Natural killer cell treated with Interleukin-12 subunit alpha and Interleukin-12 subunit beta and Interleukin-15 and Interleukin-18, amount 100 ng/mL, for 72 hours (primary cell): ENCODE measurements at places on chromosomes 13 and 19. TPM values are rescaled to one million over a fixed set of nuclear protein-coding genes. Genes with fewer than 3 reads are reported as not detected.

FOXA3 gene
- 0.19 TPM for total RNA-seq

CFD gene
- not detected for total RNA-seq

CALR3 gene
- total RNA-seq: not detected

ZNF790 gene
- total RNA-seq: 4.0 TPM

IRGC gene
- not detected for total RNA-seq

KATNAL1 gene
- 22.4 TPM for total RNA-seq

KASH5 gene
- total RNA-seq: not detected
